ENCODE measurements at places on chromosomes 1 and 21. TPM values are rescaled to one million over a fixed set of nuclear protein-coding genes. Genes with fewer than 3 reads are reported as not detected.
A peak's percentile ranks its signal among the peaks of the same experiment; 100 is the strongest.

SYT11 gene
- 8.9 TPM for total RNA-seq

OR2T33 gene
- not detected for total RNA-seq

DNA sequence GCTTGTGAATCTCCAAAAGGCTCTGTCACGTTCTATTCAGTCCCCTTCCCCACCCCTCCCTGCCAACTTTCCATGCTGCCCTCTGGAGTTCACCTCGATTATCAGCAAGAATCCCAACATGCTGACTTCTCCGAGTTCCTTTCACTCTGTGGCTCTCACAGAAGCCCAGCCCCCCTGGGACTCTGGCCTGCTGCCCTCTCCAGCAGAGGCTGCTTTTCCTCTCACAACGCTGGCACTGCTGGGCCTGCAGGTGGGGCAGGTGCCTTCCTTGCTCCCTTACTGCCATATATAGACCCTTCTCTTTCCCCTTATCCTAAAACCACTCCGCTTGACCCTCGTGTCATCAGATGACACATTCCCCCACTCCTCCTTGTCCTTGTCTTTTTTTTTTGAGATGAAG, 10.2 kb upstream of the RNF186 start:
- no peak for DNase-seq
- no peaks in the 10 kb centered on the region for H3K36me3 ChIP-seq
- no peak overlapping the region for H3K4me3 ChIP-seq
- no peaks in the 10 kb centered on the region for H3K4me1 ChIP-seq
- H3K27me3 ChIP-seq, result peaks cover 20% of the 10 kb centered on the region

DNA sequence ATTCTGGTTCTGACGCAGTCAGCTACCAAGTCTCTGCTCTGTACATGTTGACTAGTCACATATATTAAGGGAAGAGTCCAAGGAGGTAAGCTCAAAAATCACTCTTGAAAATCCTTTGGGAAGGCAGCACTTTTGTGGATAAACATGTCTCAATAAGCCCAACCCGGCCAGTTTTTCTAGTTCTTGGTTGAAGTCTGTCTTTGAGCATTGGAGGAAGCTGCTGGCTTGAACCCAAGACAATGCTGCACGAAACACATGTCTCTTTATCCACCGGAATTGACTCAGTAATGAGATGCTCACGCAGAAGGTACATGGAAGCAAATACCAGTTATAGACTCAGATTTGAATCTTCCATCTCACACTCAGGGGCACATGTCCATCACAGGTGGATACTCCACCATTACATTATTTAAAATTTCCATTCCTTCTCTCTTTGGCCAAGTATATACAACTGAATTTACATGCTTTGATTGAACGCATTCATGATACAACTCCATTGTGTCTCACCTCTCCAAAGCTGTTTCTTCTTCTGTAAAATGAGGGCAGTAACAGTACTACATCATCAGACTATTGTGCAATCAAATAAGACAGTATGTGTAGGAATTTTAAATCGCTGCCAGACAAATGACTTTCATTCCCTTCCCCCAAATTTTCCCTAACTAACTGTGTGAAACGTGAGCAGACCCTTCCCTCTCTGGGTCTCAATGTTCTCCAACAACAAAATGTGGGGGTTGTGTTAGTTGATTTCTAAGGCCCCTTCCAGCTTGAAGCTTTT, 9.6 kb upstream of the GUCA2A start:
- peaks cover 53% of the 10 kb centered on the region for H3K4me1 ChIP-seq
- no peak for DNase-seq
- no peak overlapping the region for H3K4me3 ChIP-seq
- no peaks in the 10 kb centered on the region for H3K27me3 ChIP-seq

CFAP107 gene
- not detected for total RNA-seq

DNA sequence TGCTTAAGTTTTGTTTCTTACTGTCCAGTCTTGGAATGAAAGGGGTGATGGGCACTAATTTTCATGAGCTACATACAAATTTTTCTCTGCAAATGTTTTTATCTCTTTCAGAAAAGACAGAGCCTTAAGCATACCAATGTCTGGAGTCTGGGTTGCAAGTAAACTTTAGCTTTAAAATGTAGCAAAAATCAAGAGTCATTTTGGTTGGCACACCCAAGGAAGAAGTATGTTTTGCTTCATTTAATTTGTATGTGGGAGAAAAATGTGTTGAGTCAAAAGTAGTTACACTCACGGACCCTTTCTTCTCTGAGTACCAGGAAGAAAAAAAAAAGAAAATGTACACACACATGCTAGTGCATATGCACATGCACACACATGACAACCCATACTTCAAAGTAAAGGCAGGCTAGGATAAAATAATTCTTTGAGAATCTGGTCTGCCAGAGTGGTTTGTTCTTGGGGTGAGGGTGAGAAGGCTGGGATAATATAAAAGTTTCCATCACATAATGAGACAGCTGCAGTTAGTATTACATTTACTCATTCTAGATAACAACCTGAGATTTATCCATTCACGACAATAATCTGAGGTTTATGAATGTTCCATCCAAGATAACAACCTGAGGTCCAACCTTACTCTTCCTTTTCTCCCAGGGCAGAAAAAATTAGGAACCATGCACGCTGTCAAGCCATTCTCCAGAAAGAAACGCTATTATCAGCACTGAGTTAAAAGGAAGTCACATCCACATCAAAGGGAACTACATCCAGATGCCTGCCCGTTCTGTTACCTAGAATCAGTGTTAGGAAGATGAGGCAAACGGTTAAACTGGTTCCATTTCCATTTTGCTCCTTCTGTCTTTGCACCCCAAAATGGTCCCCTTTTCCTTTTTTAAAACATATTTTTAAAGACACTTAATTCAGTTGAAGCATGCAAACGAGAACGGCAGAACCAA, 9.3 kb downstream of the DPYD start:
- H3K27me3 ChIP-seq, result no peaks in the 10 kb centered on the region
- no peak overlapping the region for H3K4me3 ChIP-seq
- H3K27ac ChIP-seq, result no peak overlapping the region
- H3K4me1 ChIP-seq, result peaks cover 11% of the 10 kb centered on the region
- H3K36me3 ChIP-seq, result no peaks in the 10 kb centered on the region

GRCh38 chr1:224623310-224623714, 7.2 kb downstream of the CNIH3 start:
- DNase-seq, result no peak
- H3K4me1 ChIP-seq, result no peaks in the 10 kb centered on the region
- H3K36me3 ChIP-seq, result no peaks in the 10 kb centered on the region
- no peak overlapping the region for H3K27ac ChIP-seq
- peaks cover 3% of the 10 kb centered on the region for H3K27me3 ChIP-seq

- no peaks in the 10 kb centered on the region for H3K36me3 ChIP-seq
- peaks cover 6% of the 10 kb centered on the region for H3K4me1 ChIP-seq
- H3K27me3 ChIP-seq, result peaks cover 29% of the 10 kb centered on the region
- H3K27ac ChIP-seq, result peak overlapping the region; percentile 59
These were observed 145.2 kb upstream of the ETS2 start for GRCh38 chr21:38660333-38661196.

GRCh38 chr1:42747125-42747524, 7.1 kb upstream of the CLDN19 start:
- no peaks in the 10 kb centered on the region for H3K27me3 ChIP-seq
- no peak overlapping the region for H3K4me3 ChIP-seq
- H3K4me1 ChIP-seq, result no peaks in the 10 kb centered on the region
- H3K27ac ChIP-seq, result no peak overlapping the region
- DNase-seq, result no peak

PRAMEF18 gene
- total RNA-seq, result not detected

SPATA1 gene
- total RNA-seq, result 3.4 TPM

GRCh38 chr1:9628541-9629444, 22.7 kb upstream of the PIK3CD start:
- DNase-seq, result no peak
- no peak overlapping the region for H3K4me3 ChIP-seq
- no peaks in the 10 kb centered on the region for H3K27me3 ChIP-seq
- peak overlapping the region; percentile 17 for H3K27ac ChIP-seq
- no peaks in the 10 kb centered on the region for H3K4me1 ChIP-seq

GPR25 gene
- 0.32 TPM for total RNA-seq

FMO5 gene
- 95.9 TPM for total RNA-seq

All from upper lobe of right lung (tissue), 1 donor.